NB4 (cell line): ENCODE measurements at places on chromosomes 11 and 22.

DNA sequence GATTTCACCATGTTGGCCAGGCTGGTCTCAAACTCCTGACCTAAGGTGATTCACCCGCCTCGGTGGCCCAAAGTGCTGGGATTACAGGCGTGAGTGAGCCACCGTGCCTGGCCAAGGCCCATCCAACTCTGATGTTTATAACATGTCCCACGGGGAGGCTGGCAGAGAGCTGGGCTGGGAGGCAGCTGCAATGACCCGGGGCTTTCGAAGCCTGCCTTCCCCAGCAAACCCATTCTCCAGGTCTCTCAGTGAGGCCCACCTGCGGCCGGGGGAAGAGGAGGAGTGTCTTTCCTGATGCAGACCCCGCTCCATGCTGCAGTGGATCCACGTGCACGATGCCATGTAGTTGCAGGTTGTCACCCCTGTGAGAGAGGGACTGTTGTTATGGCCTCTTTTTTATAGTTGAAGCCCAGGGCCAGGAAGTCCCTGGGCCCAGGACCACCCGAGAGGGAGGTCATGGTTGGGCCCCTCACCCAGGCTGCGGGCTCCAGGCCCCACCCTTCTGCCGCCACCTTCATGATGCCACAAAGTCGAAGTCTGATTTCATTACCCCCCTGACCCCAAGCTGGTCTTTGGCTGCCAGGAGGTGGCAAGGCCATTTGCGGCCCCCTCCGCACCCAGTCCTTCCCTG, 38.3 kb downstream of the KCNJ4 start:
- no peak for DNase-seq

- no peak for DNase-seq
These were observed 5.1 kb upstream of the ENDOD1 start for GRCh38 chr11:95084509-95084908.

DNA sequence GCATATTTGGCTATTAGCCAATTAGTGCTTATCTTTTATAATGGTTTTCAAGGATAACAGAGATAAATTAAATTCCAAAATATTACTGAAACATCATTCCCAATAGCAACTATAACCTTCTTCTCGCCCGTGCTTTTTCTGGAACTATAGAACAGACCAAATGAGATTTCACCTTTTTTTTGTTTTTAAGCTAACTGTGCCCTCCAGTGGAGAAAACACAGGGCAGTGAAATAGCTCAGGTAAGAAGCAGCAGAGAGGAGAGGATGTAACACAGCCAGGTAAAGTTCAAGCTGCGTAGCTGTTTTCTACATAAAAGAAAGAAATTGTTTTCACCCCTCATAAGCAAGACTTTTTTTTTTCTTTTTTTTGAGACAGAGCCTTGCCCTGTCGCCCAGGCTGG, 28.2 kb downstream of the HSD17B12 start:
- DNase-seq = no peak

DNA sequence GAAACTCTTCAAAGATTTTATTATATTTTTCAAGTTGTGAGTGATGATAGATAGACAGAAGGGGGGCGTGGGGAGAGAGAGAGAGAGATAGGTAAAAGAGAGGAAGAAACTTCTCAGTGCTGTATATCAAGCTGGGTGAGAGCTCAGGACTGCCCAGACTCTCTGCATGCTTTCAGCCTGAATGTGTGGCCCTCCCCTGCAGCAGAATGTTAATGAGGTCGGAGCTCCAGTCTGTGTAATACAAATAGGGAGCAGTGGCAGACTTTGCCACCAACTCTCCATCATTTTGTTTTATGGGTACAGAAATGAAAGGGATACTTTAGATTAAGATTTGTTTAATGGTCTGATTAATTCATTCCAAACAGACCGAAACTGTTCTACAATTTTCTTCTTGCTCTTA, 752.8 kb downstream of the OPCML start:
- DNase-seq = no peak

DNA sequence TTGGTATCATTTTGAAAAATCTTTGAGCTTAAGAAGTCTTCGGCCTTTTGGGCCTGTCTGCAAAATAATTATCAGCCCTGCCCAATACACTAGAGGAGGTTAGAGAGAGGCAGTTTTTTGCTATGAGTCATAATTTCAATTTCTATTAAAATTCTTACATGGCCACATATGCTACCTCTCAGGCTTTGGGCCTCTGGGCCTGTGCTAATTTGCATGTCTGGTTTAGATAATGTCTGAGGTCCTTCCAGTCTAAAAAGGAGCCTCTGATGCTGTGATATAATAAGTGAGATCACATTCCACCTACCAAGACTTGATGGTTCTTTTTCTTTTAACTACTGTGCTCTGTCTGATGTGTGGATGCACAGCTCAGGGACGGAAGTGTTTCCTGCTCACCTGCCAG, 70.8 kb downstream of the KCNJ1 start:
- DNase-seq = no peak

DNA sequence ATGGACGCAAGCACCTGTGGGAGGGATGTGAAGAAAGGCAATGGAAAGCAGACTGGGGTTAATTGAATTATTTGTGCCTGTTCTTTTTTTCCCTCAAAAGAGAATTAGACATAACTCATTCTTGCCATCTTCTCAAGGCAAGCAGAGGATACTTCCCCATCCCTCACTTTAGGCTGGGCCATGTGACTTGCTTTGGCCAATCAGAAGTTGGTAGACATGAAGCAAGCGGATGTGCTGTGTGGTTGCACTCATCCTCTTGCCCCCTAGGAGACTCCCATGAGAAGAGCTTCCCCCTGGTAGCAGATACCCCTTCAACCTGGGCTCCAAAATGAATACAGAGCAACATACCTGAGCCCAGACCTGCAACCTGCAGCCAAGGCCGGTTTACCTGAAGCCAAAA, 124.4 kb upstream of the ZC3H12C start:
- peak; percentile 37 for DNase-seq

DNA sequence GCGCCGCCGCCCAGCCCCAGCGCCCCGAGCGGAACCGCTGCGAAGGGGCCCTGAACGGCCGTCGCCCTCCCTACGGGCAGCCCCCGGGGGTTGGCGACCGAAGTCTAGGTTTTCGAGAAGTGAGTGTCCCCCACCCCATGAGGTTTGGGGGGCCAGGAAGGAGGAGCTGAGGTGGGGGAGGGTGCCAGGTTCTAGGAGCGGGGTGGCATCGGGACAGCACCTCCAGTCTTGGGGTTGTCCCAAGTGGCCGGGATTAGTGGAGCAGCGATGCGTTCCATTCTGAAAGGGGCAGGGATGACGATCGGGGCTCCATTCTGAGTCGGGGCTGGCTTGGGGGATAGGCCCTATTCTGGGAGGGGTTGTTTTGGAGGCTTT, 408 bp downstream of the PPP2R5B start:
- DNase-seq = no peak

DNA sequence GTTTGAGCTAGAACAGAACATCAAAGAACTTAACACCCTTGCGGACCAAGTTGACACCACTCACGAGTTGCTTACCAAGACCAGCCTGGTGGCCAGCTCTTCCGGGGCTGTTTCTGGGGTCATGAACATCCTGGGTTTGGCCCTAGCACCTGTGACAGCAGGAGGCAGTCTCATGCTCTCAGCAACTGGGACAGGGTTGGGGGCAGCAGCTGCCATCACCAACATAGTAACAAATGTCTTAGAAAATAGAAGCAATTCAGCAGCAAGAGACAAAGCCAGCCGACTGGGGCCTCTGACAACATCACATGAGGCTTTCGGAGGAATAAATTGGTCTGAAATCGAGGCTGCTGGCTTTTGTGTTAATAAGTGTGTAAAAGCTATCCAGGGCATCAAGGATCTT, 8.7 kb downstream of the APOL5 start:
- no peak for DNase-seq

DNA sequence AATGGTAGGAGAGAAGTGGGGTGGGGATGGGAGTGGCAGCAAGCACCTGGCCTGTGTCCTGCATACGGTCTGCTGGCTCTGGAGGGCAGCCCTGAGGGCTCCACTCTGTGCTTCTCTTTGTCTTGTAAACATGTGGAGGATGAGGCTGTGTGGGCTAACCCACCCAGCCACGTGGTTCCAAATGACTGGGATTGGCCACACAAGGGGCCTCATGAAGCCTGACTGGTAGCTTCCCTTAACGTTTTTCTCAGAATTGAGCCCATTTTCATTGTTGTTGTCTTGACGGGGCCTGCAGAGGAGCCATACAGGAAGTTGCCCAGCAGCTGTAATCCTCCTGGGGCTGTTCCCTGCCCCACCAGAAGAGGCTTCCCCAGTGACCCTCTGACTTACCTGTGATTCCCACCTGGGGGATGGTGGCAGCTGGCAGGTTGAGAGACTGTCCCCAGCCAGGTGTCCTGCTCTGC, 18.0 kb downstream of the DERL3 start:
- peak; percentile 47 for DNase-seq

DNA sequence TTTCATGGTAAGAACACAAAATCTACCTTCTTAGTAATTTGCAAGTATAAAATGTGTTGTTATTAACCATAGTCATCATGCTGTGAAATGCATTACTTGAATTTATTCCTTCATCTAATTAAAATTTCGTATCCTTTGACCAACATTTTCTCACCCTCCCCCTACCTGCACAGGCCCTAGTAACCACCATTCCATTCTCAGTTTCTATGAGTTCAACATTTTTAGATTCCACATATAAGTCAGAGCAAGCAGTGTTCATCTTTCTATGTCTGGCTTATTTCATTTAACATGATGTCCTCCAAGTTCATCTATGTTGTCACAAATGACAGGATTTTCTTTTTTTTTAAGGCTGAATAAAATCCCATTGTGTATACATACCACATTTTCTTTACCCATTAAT, 43.5 kb upstream of the CCDC179 start:
- DNase-seq = no peak

DNA sequence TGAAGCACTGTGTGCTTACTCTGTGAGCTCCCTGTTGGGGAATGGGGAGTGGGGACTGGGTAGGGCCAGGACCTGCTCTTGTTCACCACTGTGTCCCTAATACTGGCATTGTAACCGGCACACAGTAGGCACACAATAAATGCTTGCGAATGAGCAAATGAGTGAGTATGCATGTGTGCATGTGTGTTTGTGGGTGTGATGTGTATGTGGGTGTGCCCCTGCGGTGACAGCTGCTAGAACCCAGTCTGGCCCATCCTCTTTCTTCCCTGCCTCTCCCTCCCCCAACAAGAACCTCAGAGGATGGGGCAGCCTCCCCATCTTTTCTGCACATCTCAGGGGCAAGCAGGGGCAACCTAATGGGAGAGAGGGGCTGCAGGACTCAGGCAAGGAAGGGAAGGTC, 90.5 kb downstream of the MN1 start:
- DNase-seq = no peak

DNA sequence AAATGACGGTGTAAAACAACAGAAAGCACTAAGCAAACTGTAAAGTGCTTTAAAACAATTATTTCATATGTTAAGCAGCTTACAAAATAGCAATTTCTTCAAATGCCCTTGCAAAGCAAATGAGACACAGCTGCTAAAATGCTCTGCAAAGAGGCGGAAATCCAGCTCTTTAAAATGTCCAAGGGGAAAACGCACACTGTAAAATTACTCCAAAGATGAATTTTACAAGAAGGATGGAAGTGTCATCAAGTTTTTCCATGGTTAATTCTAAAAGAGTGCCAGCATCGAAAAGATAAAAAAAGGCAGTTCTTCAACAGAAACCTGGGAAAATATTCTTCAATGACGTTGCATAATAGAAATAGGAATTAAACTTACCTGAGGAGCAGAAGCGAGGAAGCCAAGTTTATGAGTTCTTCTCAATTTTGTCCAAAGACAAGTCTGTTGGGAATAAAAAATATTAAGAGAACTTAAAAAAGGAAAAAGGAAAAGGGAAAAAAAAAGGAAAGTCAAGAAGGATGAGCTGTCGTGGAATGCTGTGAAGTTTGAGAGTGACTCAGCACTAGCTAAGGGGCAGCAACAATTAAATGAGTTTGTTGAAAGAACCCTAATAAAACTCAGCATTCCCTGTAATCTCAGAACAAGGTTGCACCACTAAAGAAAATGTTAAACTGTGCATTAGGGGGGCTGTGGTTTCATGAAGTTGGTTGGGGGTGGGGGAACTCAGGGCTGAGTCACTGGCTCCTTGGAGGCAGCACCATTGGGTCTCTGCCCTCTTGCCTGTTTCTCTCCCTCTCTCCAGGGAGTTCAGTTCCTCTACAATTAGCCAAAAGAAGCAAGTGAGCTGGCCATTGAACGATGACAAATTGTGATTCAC, 64.2 kb upstream of the BLID start:
- DNase-seq = peak; percentile 50

- DNase-seq = no peak
These were observed 14.0 kb downstream of the CAPN5 start for GRCh38 chr11:77080643-77081210.

DNA sequence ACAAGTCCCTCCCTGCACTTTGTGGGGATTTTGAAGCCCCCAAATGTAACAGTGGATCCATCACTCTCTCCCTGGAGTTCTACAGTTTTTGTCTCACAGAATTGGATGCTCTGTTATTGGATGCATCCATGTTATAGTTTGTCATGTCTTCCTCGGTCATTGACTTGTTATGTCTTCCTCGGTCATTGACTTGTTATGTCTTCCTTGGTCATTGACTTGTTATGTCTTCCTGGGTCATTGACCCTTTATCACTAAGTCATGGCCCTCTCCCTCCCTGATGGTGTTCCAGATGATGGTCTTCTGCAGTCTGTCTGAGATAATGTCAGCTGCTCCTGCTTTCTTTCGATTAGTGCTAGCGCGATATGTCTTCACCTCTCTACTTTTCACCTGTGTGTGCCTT, 981.5 kb downstream of the BRD1 start:
- DNase-seq = no peak

GRCh38 chr11:103978616-103979595, 57.5 kb upstream of the DDI1 start:
- no peak for DNase-seq

GRCh38 chr11:134574947-134575346, 162.9 kb upstream of the B3GAT1 start:
- no peak for DNase-seq

DNA sequence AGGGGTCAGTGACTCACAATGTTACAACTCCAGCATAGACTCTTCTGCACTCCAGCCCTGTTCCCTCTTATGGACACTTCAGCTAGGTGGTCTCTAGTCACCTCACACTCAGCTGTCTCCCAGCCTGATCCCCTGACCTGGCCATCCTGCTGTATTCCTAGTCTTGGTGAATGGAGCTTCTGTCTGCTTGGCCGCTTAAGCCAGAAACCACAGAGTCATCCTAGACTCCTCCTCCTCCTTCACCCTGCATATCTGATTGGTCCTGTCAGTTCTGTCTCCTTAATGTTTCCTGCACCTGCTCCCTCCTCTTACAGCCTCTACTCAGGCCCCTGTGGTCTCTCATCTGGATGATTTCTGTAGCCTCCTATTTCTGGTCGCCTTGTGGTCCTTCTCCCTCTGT, 144.9 kb downstream of the HIPK3 start:
- DNase-seq = no peak

- no peak for DNase-seq
These were observed 11.5 kb upstream of the CDKN1C start for GRCh38 chr11:2897048-2897447.
